Calu3 (cell line): ENCODE measurements at places on chromosomes 16 and 17. TPM values are rescaled to one million over a fixed set of nuclear protein-coding genes. Genes with fewer than 3 reads are reported as not detected.

DNA sequence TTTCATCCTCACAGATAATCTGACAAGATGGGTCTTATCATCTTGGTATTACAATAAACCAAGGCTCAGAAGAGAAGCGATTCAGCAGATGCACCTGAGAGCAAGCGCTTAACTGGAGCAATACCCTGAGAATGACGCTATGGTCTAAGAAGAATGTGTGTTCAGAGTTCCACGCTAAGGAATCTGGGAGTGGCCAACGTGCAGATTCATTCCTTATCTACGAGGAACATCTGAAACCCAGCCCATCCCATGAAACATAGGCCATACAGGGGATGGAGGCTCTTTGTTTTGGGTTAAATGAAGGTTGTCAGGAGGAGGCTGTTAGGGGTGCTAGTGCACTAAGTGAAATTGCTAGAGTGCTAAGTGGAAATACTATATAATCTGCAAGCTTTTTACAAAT is 28.5 kb upstream of the KDM8 start:
- DNase-seq: no peak
- H3K27ac ChIP-seq: no peak overlapping the region
- H3K4me3 ChIP-seq: no peak overlapping the region
- peaks cover 11% of the 10 kb centered on the region for H3K4me1 ChIP-seq

KRT31 gene
- not detected in 2 replicates for total RNA-seq

- no peak overlapping the region for H3K27ac ChIP-seq
- H3K4me1 ChIP-seq: peaks cover 59% of the 10 kb centered on the region
- DNase-seq: no peak
- no peak overlapping the region for H3K4me3 ChIP-seq
- peaks cover 11% of the 10 kb centered on the region for H3K36me3 ChIP-seq
These were observed 188.8 kb downstream of the PRKCA start for GRCh38 chr17:66491213-66491612.

GRCh38 chr17:8122924-8123694 is 797 bp downstream of the HES7 start:
- peak overlapping the region; percentile 48 for H3K27ac ChIP-seq
- H3K36me3 ChIP-seq: peaks cover 57% of the 10 kb centered on the region
- DNase-seq: no peak
- peaks cover 64% of the 10 kb centered on the region for H3K4me1 ChIP-seq
- H3K4me3 ChIP-seq: peak overlapping the region; percentile 91
- H3K27me3 ChIP-seq: peaks cover 68% of the 10 kb centered on the region

DNA sequence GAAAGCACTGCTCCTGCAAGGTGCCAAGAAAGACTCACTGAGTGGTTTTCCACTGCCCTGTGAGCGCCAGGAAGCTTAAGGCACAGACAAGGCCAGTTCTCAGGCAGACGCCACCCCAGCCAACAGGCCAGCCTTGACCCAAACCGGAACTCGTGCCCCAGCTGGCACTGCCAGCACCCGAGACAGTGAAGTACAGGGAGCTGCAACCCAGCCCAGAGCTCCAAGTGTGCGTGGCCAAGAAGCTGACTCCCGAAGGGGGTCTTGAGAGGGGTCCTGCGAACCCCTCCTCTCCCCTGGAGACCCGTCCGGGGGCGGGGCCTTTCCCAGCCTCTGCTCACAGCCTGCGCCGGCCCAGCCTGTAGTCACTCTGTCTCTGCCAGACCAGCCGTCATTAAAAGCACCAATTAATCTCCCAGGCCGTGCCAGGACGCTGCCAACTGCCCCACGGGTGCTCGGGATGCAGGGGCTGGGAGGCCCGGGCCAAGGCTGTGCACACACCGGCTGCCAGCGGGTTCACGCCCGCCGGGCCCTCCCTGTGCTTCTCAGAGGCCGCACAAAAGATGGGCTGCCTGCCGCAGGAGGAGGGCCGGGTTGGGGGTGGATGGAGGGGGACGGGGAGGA is 4.4 kb upstream of the SOX8 start:
- H3K36me3 ChIP-seq: peaks cover 12% of the 10 kb centered on the region
- H3K27ac ChIP-seq: no peak overlapping the region
- peaks cover 40% of the 10 kb centered on the region for H3K27me3 ChIP-seq
- no peak overlapping the region for H3K4me3 ChIP-seq
- DNase-seq: no peak
- peaks cover 52% of the 10 kb centered on the region for H3K4me1 ChIP-seq

- no peak for DNase-seq
- no peaks in the 10 kb centered on the region for H3K4me1 ChIP-seq
- H3K36me3 ChIP-seq: no peaks in the 10 kb centered on the region
- H3K27ac ChIP-seq: no peak overlapping the region
- no peak overlapping the region for H3K4me3 ChIP-seq
- H3K27me3 ChIP-seq: no peaks in the 10 kb centered on the region
These were observed 4.4 kb upstream of the MFAP4 start for GRCh38 chr17:19391432-19391831.

- H3K27me3 ChIP-seq: no peaks in the 10 kb centered on the region
- peak overlapping the region; percentile 73 for H3K27ac ChIP-seq
- DNase-seq: no peak
- H3K36me3 ChIP-seq: peaks cover 80% of the 10 kb centered on the region
- H3K4me1 ChIP-seq: peaks cover 47% of the 10 kb centered on the region
These were observed 894 bp upstream of the PHKG2 start for GRCh38 chr16:30747331-30747730.

PLEKHM1 gene
- 82.4 and 107 TPM in 2 replicates for total RNA-seq

KRT13 gene
- 45.7 and 323 TPM in 2 replicates for total RNA-seq

TMEM98 gene
- 1.9 and 2.1 TPM in 2 replicates for total RNA-seq

GRCh38 chr17:61161615-61162134 is 238.0 kb upstream of the TBX2 start:
- H3K27me3 ChIP-seq: no peaks in the 10 kb centered on the region
- peaks cover 15% of the 10 kb centered on the region for H3K4me1 ChIP-seq

GRCh38 chr16:1169285-1170075 is 16.6 kb downstream of the CACNA1H start:
- H3K27me3 ChIP-seq: peaks cover 90% of the 10 kb centered on the region
- no peak for DNase-seq
- peaks cover 4% of the 10 kb centered on the region for H3K36me3 ChIP-seq
- no peak overlapping the region for H3K4me3 ChIP-seq
- peaks cover 8% of the 10 kb centered on the region for H3K4me1 ChIP-seq

DNA sequence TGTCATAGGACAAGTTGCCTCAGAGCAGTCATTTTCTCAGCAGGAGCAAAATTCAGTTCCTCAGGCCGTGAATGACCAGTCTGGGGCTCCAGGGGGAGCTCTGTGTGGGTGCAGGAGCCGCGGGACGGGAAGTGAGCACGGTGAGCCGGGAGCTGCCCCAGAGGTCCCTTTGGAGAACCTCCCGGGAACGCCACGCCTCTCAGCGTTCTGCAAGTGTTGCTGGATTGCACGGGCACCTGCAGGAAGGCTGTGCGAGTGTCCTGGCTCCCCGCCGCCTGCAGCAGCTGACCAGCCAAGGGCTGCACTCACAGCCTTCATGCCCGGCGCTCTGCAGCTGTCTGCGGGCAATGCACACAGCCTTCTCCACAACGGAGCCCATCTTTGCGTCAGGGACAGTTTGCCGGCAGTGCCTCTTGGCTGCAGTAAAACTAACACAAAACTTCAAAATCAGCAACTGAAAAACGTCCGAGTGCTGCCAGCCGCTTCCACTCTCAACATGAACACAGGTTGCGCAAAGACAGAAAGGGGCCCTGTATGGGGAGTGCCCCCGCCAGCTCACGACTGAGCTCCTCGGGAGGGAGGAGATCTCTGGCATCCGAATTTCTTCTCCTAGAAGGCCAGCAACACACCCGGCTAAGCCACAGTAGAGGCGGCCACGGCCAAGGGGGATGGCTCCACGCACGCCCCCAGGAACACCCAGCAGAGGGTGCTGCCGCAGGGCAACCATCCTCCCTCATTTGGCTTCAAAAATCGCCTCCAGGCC is 16.0 kb downstream of the NDUFAF8 start:
- H3K27me3 ChIP-seq: no peaks in the 10 kb centered on the region
- no peak overlapping the region for H3K27ac ChIP-seq
- H3K4me3 ChIP-seq: no peak overlapping the region
- H3K4me1 ChIP-seq: no peaks in the 10 kb centered on the region

CCL5 gene
- total RNA-seq: 7.0 and 28.7 TPM in 2 replicates

- H3K27me3 ChIP-seq: no peaks in the 10 kb centered on the region
- no peaks in the 10 kb centered on the region for H3K36me3 ChIP-seq
- no peak overlapping the region for H3K4me3 ChIP-seq
These were observed 105.0 kb downstream of the TANGO6 start for GRCh38 chr16:68948230-68948910.

- H3K27ac ChIP-seq: no peak overlapping the region
- H3K4me1 ChIP-seq: no peaks in the 10 kb centered on the region
- no peak overlapping the region for H3K4me3 ChIP-seq
- no peaks in the 10 kb centered on the region for H3K27me3 ChIP-seq
These were observed 312.2 kb upstream of the GOT2 start for GRCh38 chr16:59046335-59046734.

DNA sequence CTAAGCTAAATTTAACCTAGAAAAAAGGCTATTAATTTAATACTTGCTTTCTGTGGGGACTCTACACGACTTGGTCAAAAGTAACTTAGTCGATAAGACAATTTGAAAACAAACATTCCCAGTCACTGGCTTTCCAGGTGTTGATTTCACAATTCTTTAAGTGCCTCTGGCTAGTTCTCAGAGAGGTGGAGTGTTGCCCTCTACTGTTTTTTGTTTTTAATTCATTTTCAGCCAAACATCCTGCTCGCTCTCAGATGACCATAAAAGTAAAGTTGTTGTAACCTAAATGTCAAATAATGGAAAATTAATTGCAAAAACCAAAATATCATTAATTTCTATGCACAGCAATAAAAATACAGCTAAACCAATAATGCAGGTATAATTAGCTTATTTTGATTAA is 107.1 kb downstream of the MYO1D start:
- DNase-seq: no peak
- no peaks in the 10 kb centered on the region for H3K27me3 ChIP-seq
- H3K4me3 ChIP-seq: no peak overlapping the region

BRICD5 gene
- 15.8 and 17.3 TPM in 2 replicates for total RNA-seq

GRCh38 chr17:38601539-38602351 is 4.0 kb downstream of the SRCIN1 start:
- H3K4me1 ChIP-seq: peaks cover 25% of the 10 kb centered on the region
- H3K27me3 ChIP-seq: peaks cover 99% of the 10 kb centered on the region
- H3K27ac ChIP-seq: no peak overlapping the region
- no peak overlapping the region for H3K4me3 ChIP-seq

DCAKD gene
- total RNA-seq: 20.5 and 21.7 TPM in 2 replicates

- H3K27ac ChIP-seq: no peak overlapping the region
- no peak overlapping the region for H3K4me3 ChIP-seq
- H3K27me3 ChIP-seq: peaks cover 53% of the 10 kb centered on the region
- no peak for DNase-seq
- no peaks in the 10 kb centered on the region for H3K4me1 ChIP-seq
- no peaks in the 10 kb centered on the region for H3K36me3 ChIP-seq
These were observed 53.7 kb downstream of the BAHCC1 start for GRCh38 chr17:81448950-81449349.

DNA sequence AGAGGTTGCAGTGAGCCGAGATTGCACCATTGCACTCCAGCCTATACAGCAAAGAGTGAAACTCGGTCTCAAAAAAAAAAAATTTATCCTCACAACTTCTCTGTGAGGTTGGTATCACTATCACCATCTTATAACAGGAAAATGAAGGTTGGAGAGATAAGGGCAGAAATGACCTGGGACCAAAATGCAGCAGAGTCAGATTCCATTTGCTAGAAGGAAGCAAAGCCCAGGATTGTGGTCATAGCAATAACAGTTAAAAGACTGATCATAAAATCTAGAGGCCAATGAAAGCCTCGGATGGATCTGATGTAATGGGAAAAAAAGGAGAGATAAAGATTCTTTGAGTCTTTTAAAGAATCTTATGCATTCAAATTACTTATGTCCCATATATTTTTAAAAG is 69.6 kb upstream of the TEKT1 start:
- no peaks in the 10 kb centered on the region for H3K4me1 ChIP-seq
- H3K4me3 ChIP-seq: no peak overlapping the region
- H3K27ac ChIP-seq: no peak overlapping the region
- H3K36me3 ChIP-seq: no peaks in the 10 kb centered on the region
- H3K27me3 ChIP-seq: peaks cover 63% of the 10 kb centered on the region

- peaks cover 26% of the 10 kb centered on the region for H3K4me1 ChIP-seq
- peaks cover 43% of the 10 kb centered on the region for H3K36me3 ChIP-seq
- H3K4me3 ChIP-seq: peak overlapping the region; percentile 64
- DNase-seq: peak; percentile 79
- no peaks in the 10 kb centered on the region for H3K27me3 ChIP-seq
- peak overlapping the region; percentile 57 for H3K27ac ChIP-seq
These were observed 1.1 kb downstream of the GLIS2 start for GRCh38 chr16:4316864-4317531.

DNA sequence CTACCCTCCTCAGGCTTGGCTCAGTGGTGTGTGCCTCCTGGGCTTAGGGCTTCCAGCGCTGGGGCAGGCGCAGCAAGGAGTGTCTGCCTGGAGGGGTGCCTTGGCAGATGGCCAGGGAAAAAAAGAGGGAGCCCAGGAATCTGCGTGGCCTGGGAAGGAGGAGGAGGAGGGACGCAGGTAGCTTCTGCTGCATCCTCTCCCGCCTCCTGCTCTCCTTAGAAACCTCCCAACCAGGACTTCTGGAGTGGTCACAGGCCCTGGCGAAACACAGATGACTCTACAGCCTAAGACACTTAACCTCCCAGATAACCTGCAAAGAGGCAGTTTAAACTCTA is 7.3 kb upstream of the BCAR1 start:
- peaks cover 63% of the 10 kb centered on the region for H3K4me1 ChIP-seq
- H3K36me3 ChIP-seq: peaks cover 20% of the 10 kb centered on the region
- H3K27ac ChIP-seq: no peak overlapping the region
- no peaks in the 10 kb centered on the region for H3K27me3 ChIP-seq
- no peak for DNase-seq
- H3K4me3 ChIP-seq: no peak overlapping the region

PDE6G gene
- total RNA-seq: not detected in 2 replicates

- H3K27me3 ChIP-seq: peaks cover 8% of the 10 kb centered on the region
- no peak overlapping the region for H3K4me3 ChIP-seq
- peaks cover 19% of the 10 kb centered on the region for H3K36me3 ChIP-seq
These were observed 73.0 kb downstream of the ABCC6 start for GRCh38 chr16:16150117-16150877.

GRCh38 chr16:50367777-50368409 is 895 bp downstream of the BRD7 start:
- H3K27ac ChIP-seq: peak overlapping the region; percentile 57
- H3K4me1 ChIP-seq: peaks cover 14% of the 10 kb centered on the region
- DNase-seq: no peak
- H3K27me3 ChIP-seq: peaks cover 16% of the 10 kb centered on the region

- H3K4me1 ChIP-seq: no peaks in the 10 kb centered on the region
- DNase-seq: no peak
- H3K27ac ChIP-seq: no peak overlapping the region
- H3K27me3 ChIP-seq: no peaks in the 10 kb centered on the region
- H3K36me3 ChIP-seq: no peaks in the 10 kb centered on the region
These were observed 160.4 kb downstream of the WWOX start for GRCh38 chr16:78259873-78260272.

DNA sequence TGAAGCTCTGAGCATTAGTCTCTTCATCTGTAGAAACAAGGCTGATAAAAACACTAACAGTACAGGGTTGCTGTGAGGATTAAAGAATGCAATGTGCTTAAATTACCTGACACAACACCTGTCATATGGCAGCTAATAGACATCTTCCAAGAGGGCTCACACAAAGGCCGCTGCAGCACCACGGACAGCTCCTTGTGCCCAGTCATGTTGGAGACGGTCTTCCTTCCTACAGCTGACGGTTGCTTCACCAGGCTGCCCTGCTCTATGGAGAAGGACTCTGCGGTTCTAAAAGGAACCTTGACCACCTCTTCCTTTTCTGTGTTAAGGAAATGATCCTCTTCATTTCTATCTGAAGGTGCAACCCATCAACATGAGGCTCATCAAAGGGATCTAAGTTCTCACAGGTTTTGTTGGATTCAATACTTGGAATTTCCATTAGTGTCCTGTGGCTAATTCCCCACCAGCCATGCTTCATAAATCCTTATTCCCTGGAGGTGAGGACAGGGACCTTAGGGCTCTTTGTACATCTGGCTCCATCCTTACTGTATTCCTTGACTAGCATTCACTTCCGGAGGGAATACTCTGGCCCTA is 138.9 kb upstream of the CES5A start:
- H3K36me3 ChIP-seq: no peaks in the 10 kb centered on the region
- H3K27me3 ChIP-seq: peaks cover 82% of the 10 kb centered on the region
- H3K27ac ChIP-seq: no peak overlapping the region
- H3K4me1 ChIP-seq: no peaks in the 10 kb centered on the region
